Calu3 (cell line): ENCODE measurements at places on chromosomes 13 and 19.
A peak's percentile ranks its signal among the peaks of the same experiment; 100 is the strongest.

DNA sequence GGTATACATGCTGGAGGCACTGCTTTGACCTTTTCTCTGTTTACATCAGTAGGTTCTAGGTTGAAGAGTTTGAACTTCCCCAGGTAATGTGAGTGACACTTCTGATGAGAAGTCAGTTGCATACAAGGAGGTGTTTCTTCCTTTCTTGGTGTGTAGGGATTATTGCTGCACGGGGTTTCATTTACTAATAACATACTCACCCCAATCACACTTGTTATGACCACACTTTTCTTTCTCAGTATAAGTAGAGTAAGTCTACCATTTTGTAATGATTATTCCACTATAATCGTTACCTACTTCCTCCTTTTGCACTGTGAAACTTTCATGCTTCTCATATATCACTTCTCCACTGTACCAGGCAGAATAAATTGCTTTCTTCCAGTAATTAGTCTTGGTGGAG, 138.0 kb downstream of the TNFSF13B start:
- no peak for DNase-seq
- H3K4me3 ChIP-seq: no peak overlapping the region
- H3K27me3 ChIP-seq: no peaks in the 10 kb centered on the region
- no peak overlapping the region for H3K27ac ChIP-seq

DNA sequence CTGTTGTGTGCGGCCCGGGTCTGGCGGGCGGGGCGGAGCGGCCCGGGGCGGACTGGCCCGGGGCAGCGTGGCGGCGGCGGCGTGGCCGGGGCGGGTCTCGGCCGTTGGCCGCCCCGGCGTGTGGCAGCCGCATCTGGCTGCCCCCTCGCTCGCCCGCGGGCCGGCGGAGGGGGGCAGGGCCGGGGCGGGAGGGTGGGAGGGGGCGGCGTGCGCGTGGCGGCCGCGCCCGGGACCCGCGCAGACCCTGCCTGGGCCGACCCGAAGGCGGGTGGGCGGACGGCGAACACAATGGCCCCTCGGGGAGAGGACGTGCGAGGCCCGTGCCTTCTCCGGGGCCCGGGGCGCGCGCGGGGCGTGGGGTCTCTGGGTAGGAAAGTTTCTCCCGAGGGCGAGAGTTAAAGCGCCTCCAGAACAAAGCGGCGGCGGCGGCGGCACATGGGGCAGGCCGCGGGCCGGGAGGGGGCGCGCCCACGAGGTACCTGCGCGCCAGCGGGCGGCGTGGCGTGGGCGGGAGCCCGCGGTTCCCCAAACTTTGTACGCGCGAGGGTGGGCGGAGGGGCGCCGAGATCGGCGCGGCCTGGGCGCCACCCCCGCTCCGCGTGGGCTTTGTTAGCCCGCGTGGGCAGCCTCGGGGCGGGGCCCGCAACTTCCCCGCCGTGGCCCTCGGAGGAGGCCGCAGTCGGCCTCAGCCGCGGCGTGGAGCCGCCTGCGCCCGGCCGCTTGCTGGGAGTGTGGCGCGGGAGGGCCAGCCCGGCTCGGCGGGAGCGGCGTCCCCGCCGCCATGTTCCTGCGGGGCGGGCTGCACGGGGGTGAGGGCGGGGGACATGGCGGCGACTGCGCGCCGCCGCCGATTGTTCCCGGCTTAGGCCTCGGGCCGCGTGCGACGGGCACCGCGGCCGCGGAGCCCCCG, 764 bp downstream of the MIR17HG start:
- H3K27me3 ChIP-seq: no peaks in the 10 kb centered on the region
- H3K27ac ChIP-seq: no peak overlapping the region
- no peak overlapping the region for H3K4me3 ChIP-seq
- no peaks in the 10 kb centered on the region for H3K4me1 ChIP-seq
- peaks cover 33% of the 10 kb centered on the region for H3K36me3 ChIP-seq
- DNase-seq: no peak

GRCh38 chr19:41597600-41598041, 21.7 kb downstream of the CEACAM21 start:
- H3K4me3 ChIP-seq: no peak overlapping the region
- H3K4me1 ChIP-seq: peaks cover 18% of the 10 kb centered on the region
- DNase-seq: peak; percentile 75
- H3K27me3 ChIP-seq: peaks cover 97% of the 10 kb centered on the region

GRCh38 chr13:50677258-50677657, 166.2 kb downstream of the DLEU7 start:
- H3K27me3 ChIP-seq: no peaks in the 10 kb centered on the region
- H3K27ac ChIP-seq: no peak overlapping the region
- no peak for DNase-seq

- no peak overlapping the region for H3K27ac ChIP-seq
- H3K4me1 ChIP-seq: peaks cover 8% of the 10 kb centered on the region
- peaks cover 21% of the 10 kb centered on the region for H3K36me3 ChIP-seq
- peaks cover 25% of the 10 kb centered on the region for H3K27me3 ChIP-seq
- H3K4me3 ChIP-seq: peak overlapping the region; percentile 41
Observed at GRCh38 chr19:47239610-47240296, 8.8 kb upstream of the BBC3 start.

DNA sequence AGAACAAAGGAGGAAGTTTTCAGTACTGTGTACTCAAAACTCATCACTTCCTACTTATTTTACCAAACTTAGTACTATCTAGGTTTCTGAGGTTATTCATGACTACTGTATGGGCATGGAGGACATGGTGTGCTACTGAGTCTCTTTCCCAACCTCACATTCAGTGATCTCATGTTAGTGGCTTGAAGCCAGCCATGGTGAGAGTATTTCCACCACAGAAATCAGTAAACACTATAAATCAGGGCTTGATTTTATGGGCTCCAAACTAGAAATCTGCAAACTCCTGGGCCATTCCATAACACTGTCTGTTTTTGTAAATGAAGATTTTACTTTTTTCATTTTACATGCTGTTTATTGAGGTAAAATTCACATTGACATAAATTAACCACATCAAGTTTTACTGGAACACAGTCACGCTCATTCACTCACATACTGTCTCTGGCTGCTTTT, 19.7 kb downstream of the MED26 start:
- no peak for DNase-seq
- H3K36me3 ChIP-seq: no peaks in the 10 kb centered on the region
- H3K4me1 ChIP-seq: peaks cover 8% of the 10 kb centered on the region
- no peaks in the 10 kb centered on the region for H3K27me3 ChIP-seq
- H3K27ac ChIP-seq: no peak overlapping the region

GRCh38 chr13:99067159-99067985, 89.5 kb upstream of the DOCK9 start:
- H3K4me1 ChIP-seq: peaks cover 7% of the 10 kb centered on the region
- no peaks in the 10 kb centered on the region for H3K27me3 ChIP-seq
- DNase-seq: no peak
- H3K4me3 ChIP-seq: no peak overlapping the region
- H3K36me3 ChIP-seq: no peaks in the 10 kb centered on the region

- H3K4me1 ChIP-seq: peaks cover 10% of the 10 kb centered on the region
- no peak overlapping the region for H3K4me3 ChIP-seq
- no peak for DNase-seq
- peaks cover 37% of the 10 kb centered on the region for H3K27me3 ChIP-seq
- H3K36me3 ChIP-seq: peaks cover under 1% of the 10 kb centered on the region
- no peak overlapping the region for H3K27ac ChIP-seq
Observed at GRCh38 chr19:50667759-50668231, 18.6 kb downstream of the C19orf81 start.

DNA sequence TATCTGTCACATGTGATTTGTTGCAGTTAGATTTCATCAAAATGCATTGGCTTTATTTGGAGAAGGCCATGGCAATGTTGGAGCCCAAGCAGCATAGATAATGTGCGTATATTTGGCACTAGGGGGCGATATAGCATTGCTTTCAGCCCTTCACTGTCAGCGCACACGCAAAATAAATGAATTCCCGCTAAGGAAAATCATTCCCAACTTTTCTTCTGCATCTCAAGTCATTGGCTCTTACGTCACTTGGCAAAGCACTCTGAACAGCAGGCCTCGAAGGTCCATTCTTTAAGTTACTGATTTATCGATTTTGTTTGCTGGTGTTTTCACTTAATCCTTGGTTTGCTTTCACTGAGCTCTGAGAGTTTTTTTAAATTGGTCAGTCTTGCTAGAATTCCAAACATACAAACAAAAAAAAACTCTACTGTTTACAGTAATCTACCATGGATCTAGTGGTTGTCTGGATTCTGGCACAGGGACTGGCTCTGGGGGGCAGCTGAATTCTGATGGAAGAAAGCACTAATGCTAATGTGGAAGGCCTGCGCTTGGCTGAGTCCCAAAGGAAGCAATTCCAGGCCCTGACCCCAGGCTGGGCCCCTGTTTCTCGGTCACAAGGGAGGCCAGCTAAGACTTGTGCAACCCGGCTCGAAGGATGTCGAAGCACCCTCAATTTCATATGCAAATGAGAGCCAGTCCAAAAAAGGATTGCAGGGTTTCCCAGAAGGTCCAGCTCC, 97.7 kb upstream of the IPO5 start:
- H3K27ac ChIP-seq: no peak overlapping the region
- H3K36me3 ChIP-seq: no peaks in the 10 kb centered on the region
- H3K4me3 ChIP-seq: no peak overlapping the region
- peaks cover 10% of the 10 kb centered on the region for H3K4me1 ChIP-seq
- DNase-seq: peak; percentile 2

- no peak overlapping the region for H3K27ac ChIP-seq
- no peaks in the 10 kb centered on the region for H3K36me3 ChIP-seq
- H3K4me3 ChIP-seq: no peak overlapping the region
- no peak for DNase-seq
- no peaks in the 10 kb centered on the region for H3K27me3 ChIP-seq
Observed at GRCh38 chr13:33452873-33453517, 167.4 kb upstream of the STARD13 start.

GRCh38 chr13:99258946-99259345, 767 bp upstream of the GPR18 start:
- H3K36me3 ChIP-seq: peaks cover 5% of the 10 kb centered on the region
- no peak for DNase-seq
- no peak overlapping the region for H3K4me3 ChIP-seq
- no peaks in the 10 kb centered on the region for H3K4me1 ChIP-seq

DNA sequence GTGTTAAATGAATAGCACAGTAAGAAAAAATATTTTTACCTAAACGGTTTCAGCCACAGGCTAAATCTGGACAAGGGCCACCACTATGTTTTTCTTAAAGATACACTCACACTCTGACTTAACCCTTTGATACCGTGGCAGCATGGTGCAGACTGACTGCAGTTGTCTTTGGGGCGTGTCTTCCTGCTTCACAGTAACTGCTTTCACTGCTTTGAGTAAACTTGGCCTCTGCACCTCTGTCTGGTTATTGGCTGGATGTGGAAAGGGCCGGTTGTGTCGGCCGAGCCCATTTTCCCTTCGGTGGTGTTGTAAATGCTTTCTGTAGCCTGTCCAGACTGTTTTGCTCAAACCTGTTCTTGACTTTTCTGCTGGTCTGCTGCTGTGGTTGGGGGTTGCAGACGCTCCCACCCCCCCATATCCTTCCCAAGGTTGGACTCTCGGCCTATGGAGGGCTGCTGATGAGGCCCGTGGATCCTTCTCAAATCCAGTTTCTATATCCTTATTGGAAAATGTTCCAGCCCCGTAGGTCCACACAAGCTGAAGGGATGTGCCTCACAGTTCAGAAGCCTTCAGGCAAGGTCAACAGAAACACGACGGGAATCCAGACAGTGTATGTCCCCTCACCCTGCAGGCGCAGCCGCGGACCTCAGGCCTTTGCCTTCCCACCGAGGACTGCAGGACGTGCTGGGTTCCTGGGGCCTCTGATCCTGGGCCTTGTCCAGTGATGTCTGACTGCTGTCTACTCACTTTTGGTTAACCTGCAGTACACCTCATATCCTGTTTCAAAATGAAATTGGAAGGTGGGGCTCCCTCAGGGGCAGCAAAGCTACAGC, 90.2 kb upstream of the RNF113B start:
- peak; percentile 22 for DNase-seq
- H3K4me1 ChIP-seq: peaks cover 9% of the 10 kb centered on the region
- peak overlapping the region; percentile 33 for H3K27ac ChIP-seq
- H3K36me3 ChIP-seq: peaks cover 9% of the 10 kb centered on the region
- peak overlapping the region; percentile 36 for H3K4me3 ChIP-seq

GRCh38 chr13:97431171-97431764, 2.7 kb upstream of the RAP2A start:
- H3K27me3 ChIP-seq: no peaks in the 10 kb centered on the region
- H3K4me1 ChIP-seq: no peaks in the 10 kb centered on the region
- H3K27ac ChIP-seq: no peak overlapping the region
- peaks cover 24% of the 10 kb centered on the region for H3K36me3 ChIP-seq
- no peak for DNase-seq

DNA sequence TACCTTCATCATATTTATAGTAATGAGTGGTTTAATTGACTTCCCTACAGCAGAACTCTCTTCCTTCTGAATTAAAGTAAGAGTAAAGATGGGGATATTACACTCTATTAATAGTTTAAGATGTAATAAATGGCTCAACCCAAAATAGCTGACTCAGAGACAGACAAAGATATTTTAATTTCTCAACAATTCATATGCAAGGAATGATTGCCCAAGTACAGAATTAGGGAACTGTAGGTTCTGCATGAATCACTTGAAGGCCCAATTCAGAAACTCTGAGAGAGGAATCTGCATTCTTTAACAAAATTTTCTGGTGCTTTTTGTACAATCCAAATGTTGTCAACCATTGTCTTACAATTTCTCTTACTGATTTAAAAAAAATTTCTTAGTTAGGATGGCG, 42.9 kb upstream of the PCDH9 start:
- H3K4me3 ChIP-seq: no peak overlapping the region
- no peak for DNase-seq

DNA sequence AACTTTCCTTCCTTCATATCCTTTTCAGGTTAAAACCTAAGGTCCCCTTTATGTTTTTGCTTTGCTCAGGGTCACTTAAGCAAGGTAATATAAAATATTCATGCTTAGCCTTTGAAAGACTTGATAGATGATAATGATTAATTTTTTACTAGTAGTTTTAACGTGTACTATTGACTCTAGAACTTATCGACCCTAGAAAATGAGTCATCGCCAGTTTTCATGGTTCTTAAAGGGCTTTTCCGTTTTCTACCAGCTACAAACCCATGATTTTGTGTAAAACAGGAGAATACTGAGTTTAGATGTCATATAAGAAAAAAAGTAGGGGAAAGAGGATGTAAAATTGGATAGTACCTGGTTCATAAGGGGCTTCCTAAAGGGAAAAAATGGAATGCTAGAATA, 75.7 kb downstream of the DHRS12 start:
- H3K27me3 ChIP-seq: no peaks in the 10 kb centered on the region
- H3K36me3 ChIP-seq: no peaks in the 10 kb centered on the region
- DNase-seq: no peak
- peaks cover 3% of the 10 kb centered on the region for H3K4me1 ChIP-seq
- H3K4me3 ChIP-seq: no peak overlapping the region
- H3K27ac ChIP-seq: no peak overlapping the region

- no peaks in the 10 kb centered on the region for H3K4me1 ChIP-seq
- no peaks in the 10 kb centered on the region for H3K27me3 ChIP-seq
- no peak for DNase-seq
- no peak overlapping the region for H3K27ac ChIP-seq
Observed at GRCh38 chr19:36093146-36093662, 17.7 kb upstream of the OVOL3 start.

- H3K4me1 ChIP-seq: no peaks in the 10 kb centered on the region
- no peak for DNase-seq
- no peaks in the 10 kb centered on the region for H3K36me3 ChIP-seq
Observed at GRCh38 chr19:56577719-56578602, 10.7 kb downstream of the ZNF470 start.
